ENCODE measurements at places on chromosomes 6 and 20. TPM values are rescaled to one million over a fixed set of nuclear protein-coding genes. Genes with fewer than 3 reads are reported as not detected.

Gene CCM2L
- 3.4 TPM for total RNA-seq

Gene WFDC12
- total RNA-seq: not detected

Gene SAMD5
- 0.26 TPM for total RNA-seq

Gene GATA5
- total RNA-seq: not detected

Gene RHAG
- not detected for total RNA-seq

Gene BIRC7
- not detected for total RNA-seq

Gene CST7
- 4.0 TPM for total RNA-seq

Gene HCRTR2
- total RNA-seq: not detected

Gene SLA2
- total RNA-seq: not detected

- DNase-seq: no peak
Measured at GRCh38 chr6:20924911-20925543, 390.8 kb downstream of the CDKAL1 start.

DNA sequence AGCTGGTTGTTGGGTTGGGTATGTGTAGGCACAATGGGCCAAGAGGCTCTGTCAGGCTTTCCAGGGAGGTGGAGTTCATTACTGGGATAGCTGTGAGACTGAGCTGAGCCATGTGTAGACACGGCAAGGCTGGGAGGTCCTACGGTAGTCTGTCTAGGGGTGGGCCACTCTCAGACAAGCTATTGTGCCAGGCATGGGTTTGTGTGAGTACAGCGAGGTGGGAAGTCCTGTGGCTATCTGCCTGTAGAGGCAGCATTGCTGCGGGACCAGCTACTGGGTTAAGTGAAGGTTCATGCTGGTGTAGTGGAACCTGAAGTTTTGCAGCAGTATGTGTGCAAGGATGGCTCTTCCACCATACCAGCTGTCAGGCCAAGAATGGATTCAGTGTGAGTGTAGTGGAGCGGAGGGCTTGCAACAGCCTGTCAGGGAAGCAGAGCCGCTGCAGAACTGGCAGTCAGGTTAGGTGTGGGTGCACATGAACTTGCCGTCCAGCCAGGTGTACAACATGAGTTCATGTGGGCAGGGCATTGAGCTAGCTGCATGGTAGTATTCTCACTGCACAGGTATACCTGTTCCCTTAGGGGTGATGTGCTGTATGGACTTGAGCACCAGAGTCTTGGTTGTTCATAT, 78.0 kb upstream of the CENPW start:
- no peak for DNase-seq

GRCh38 chr20:774016-774659, 5.8 kb upstream of the SLC52A3 start:
- no peak for DNase-seq

GRCh38 chr6:47674673-47675072, 23.7 kb upstream of the ADGRF4 start:
- DNase-seq: no peak

- no peak for DNase-seq
Measured at GRCh38 chr6:23587582-23587981, 538.4 kb upstream of the NRSN1 start.

DNA sequence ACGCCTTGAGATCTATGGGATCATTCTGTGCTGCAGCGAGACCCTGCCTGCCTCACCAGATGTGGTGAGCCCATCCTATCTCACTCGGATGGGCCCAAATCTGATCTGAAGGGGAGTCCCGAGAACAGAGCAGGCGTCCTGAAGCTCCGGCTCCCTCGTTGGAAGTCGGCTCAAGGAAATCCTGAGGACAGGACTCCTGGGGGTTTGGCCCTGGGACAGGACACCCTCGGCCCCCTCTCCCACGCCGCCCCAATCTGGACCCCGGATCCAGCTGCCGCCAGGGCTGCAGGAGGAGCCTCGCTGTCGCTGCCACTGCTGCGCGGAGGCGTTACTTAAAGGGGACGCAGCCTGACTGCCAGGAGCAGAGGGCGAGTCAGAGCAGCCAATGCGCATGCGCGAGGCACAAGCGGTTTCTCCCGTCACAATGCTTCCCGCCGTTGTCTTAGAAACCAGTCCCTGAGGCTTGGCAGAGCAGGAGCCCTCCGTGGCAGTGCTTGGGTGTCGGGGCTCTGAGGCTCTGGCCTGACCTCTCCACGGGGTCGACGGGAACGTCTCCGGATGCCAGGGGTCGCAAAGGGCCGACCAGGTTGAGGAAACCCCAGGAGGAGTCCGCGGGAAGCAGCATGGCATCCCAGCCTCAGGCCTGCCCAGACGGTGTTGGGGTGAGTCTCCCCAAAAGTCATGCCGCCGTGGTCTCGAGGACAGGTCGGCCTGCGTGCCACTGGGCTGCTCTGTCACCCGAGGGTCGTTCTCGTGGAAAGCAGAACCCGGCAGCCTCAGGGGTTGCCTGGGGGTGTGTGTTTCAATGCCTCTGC, 1567.8 kb upstream of the DEFB115 start:
- DNase-seq: peak; percentile 62

DNA sequence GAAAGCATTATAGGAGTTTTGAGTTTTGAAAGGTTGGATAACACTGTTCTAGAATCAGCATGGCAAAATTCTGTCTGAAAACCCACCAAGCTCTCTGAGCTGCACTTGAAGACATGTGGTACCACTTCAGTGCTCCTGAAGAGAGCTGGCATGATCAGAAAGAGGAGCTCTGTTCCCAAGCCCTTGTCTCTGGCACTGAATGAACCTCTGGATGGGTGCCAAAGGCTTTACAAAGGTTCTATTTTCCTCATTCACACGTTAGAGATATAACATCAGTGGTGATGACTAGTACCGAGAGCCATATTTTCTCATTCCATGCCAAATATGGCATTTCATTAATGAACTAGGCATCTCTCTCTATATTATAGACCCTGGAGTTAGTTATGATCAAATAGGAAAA, 301.8 kb upstream of the ID4 start:
- peak; percentile 15 for DNase-seq

DNA sequence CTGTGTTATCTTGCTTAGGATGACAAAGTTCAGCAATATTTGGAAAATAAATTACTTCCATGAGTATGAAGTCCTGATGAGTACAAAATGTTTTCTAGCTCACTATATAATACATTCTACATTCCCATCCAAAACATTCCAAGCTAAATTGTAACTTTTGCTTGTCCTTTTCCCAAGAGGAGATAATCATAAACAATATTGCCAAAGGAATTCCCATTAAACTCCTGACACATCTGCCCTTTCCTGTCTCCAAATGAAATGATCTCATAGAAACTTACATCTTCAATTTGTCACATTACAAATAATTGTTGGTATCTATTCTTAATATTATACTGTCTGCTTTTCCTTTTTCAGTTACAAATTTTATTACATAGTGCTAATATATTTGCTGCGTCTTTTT, 20.4 kb upstream of the SENP6 start:
- DNase-seq: no peak

DNA sequence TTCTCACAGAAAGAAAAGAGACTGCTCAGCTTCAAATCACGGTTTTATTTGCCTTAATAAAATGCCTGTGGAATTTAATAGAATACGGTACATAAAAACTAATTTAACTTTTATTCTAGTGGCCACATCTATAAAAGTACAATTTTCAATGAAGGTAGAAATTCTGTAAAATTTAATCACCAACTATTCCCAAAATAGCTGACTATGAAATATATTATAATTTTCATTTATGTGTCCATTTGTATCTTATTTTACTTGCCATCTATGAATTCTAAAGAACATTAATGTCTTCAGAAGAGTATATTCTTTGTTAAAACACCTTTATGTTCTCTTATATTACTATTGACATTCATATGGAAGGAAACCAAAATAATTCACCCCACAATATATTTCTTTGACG, 192.6 kb downstream of the BTBD3 start:
- DNase-seq: no peak

DNA sequence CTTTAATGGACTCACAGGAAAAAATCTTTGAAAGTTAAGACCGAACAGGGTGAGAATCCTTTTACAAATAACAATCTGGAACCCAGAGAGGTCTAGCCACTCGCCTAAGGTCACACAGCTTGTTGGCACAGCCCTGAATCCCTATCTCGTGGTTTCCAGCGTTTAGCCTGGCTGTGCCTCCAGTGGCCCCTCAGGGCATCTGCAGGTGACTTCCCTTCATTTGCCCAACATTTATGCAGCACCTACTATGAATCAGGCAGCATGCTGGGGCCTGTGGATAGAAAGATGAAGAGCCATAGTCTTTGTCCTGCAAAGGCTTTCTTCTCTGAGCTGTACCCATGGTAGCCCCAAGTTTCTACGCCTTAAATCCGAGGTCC, 2.6 kb upstream of the NR2E1 start:
- no peak for DNase-seq

- DNase-seq: no peak
Measured at GRCh38 chr20:58523971-58524315, 8.7 kb upstream of the APCDD1L start.

DNA sequence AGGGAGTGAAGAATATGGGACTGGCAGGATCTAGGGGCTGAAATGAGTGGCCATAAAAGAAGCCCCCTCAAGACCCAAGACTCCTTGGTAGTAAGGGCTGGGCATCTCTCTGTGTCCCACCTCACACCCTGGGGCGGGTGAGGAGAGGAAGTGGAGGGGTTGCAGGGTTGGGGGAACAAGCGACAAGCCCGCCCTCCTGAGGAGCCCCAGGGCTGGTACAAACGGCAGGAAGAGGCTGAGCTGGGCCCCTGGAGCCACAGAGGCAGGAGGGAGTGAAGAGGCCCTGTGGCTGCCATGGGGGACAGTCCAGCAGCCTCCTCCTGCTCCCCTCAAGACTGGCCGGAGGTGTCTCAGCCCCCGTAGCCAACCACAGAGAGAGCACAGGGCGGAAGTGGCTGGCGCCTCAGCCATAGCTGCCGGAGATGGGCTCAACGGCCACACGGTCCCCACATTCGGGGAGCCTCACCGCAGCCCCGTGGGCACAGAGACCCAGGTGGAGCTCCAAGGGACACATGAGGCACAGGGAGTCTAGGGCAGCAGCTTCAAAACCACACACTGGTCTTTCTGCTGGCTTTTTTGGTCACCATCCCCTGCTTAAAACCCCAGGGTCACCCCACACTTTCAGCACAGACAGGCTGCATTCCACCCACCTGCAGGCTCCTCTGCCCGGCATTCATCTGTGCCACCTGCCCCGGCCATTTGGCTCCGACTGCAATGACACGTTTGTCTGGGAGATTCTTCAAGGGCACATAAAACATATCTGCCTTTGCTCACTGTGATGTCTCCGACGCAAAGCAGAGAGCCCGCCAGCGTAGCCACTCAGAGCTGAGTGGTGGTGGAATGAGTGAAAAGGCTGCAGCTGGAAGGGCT, 524 bp downstream of the C20orf203 start:
- no peak for DNase-seq

- DNase-seq: peak; percentile 93
Measured at GRCh38 chr20:62296724-62297448, 5.9 kb upstream of the ADRM1 start.

DNA sequence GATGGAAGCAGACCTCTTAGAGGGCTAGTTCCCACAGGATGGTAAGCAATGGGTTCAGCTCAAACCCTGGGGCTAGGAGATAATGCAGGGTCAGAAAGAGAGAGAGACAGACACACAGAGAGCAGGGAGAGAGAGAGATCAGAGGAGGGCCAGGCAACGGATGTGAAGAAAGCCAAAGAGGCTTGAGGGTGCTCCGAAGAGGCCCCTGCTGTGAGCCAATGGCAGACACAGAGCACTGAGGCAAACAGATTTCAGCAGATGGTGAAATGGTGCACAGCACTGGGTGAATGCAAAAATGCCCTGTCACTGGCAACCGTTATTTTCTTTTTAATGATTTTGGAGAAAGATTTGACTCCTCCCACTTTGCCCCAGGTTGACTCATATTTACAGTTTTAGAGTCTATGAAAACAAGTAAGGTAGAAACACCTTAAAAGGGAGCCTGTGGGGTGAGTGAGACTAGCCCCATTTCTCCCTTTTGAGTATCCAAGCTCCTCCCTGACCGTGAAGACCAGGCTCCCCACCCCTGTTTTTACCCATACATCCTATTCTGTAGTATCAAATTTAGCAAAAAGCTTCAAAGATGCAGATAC, 840 bp downstream of the DEFB132 start:
- no peak for DNase-seq
